ENCODE measurements at places on chromosomes 4 and X.

DNA sequence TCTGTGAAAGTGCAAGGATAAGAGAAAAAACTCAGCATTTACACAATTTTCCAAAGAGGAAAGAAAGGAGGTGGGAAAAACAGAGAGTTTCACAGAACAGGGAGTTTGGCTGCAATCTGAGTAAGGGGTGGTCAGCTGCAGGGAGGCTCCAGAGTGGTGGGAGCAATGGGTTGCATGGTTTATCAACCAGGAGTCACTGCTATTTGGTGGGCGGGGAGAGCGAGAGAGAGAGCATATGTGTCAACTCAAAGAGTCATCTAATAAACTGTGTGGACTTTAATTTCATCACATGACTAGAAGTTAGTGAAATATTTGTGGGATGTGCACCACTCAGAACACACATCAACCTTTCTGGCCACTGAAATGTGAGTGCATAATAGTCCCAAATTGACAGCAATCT lies 94.6 kb downstream of the FAM13A start:
- no peak for DNase-seq

DNA sequence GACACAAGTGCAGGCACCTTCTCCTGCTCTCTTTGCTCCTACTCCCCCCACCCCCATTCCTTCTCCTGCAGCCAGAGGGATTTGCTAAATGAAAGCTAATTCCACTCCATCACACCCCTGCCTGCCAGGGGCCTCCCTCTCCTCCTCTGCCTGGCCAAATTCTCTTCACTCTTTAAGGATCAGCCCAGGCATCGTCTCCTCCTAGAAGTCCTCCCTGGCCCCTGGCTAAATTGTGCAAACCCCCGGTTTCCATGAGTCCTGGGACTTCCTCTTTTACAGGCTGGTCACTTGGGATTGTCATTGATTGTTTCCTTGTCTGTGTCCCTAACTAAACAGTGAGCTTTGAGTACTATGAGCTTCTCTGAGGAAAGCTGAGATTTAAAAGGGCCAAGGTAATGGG lies 8.7 kb upstream of the ABLIM2 start:
- DNase-seq: no peak

GRCh38 chr4:75099321-75099720 lies 166.4 kb downstream of the PARM1 start:
- no peak for DNase-seq

DNA sequence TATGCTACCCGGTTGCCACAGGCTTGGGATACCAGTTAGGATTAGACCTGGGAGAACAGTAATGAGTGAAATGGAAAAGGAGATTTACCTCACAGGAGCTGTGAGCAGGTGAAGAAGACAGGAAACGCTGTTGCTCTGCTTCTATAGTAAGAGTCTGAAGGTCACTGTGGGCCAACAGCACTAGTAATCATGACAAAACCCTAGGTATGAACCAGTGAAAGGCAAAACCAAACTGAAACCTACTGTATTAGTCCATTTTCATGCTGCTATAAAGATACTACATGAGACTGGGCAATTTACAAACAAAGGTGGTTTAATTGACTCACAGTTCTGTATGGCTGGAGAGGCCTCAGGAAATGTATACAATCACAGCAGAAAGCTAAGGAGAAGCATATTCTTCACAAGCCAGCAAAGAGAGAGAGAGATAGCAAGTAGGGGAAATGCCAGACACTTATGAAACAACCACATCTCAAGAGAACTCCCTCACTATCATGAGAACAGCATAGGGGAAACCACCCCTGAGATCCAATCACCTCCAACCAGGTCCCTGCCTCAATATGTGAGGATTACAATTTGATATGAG lies 736.7 kb upstream of the INTU start:
- no peak for DNase-seq

DNA sequence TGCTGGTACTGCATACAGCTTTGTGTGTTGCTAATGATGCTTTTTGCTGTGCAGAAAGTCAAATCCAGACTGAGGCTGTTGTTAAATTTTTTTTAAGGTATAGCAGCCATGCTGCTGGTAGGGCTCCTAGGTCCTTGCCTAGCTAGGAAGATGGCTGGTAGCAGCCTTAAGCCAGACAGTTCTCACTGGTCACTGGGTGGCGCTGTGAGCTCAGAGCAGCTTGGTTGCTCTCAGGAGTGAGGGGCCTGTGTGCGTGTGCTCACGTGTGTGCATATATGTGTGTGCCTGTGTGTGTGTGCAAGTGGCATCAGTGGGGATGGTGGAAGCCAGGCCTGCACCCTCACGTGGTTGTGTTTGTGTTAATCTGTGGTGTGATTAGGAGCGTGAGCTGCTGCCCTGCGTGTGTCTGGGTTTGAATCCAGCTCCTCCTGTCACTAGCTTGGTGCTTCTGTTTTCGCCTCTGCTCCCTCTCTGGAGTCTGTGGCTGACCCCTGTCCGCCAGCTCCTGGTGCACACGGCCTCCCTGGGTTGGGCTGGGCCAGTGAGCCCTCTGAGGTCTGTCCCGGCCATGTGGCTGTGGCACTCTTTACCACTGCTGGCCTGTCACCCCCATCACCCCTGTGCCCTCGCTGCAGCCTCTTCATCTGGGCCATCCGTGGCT lies 46.1 kb downstream of the SORCS2 start:
- peak; percentile 31 for DNase-seq

GRCh38 chr4:113384600-113384999 lies 335.1 kb downstream of the ANK2 start:
- no peak for DNase-seq

- no peak for DNase-seq
Observed at GRCh38 chr4:143109376-143109775, 75.3 kb upstream of the USP38 start.

DNA sequence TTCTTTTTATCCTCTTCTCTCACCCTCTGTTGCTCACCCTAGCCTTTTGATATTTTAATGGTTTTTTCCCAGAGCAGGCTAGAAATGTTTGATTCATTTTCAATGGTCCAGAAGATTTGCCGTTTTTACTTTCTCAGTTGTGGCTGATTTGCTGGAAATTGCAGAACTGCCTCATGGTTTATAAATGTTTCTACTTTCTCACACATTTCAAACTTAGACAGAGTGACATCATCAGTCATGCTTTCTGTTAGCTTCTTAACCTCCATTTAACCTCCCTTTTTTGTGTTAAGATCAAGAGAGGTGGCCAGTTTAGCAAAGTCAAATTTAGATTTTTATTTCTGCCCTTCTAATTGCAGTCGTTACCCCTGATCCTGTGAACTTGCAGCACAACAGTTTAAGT lies 8.7 kb downstream of the RXFP1 start:
- DNase-seq: no peak

DNA sequence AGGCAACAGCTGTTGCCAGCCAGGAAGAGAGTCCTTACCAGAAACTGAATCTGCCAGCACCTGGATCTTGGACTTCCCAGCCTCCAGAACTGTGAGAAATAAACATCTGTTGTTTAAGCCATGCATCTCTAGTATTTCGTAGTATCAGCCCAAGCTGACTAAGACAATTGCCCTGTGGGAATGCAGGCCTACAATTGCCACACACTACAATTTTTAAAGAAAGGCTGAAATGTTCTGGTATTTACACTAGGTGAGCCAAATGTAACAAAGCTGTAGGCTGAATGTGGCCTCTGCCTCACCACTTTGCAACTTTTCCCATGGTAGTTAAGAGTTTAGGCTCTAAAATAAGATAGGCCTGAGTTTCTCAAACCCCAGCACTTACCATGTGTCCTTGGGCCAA lies 59.1 kb downstream of the SPATA18 start:
- no peak for DNase-seq

GRCh38 chr4:40099010-40099409 lies 42.4 kb downstream of the N4BP2 start:
- no peak for DNase-seq

- peak; percentile 62 for DNase-seq
Observed at GRCh38 chr4:3041192-3042142, 32.9 kb downstream of the HTT-AS start.

DNA sequence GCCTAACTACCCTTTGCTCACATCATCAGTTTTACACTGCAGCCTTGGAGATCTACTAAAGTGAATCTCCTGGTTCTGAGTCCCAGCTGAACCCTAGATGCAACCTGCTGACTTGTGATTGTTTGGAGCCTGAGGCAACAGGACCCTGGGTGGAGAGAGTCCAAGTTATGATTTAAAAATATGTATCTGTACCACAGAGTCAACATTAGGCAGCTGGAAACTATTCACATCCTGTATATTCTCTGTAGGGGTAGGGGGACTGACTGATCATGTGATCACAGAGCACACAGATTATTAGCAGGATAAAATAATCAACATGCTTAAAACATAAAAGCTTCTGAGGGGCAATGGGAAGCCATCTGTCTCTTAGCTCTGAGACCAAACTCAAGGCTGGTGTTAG lies 52.1 kb downstream of the CT47B1 start:
- DNase-seq: no peak

- no peak for DNase-seq
Observed at GRCh38 chr4:12239897-12240636, 811.4 kb upstream of the HS3ST1 start.

DNA sequence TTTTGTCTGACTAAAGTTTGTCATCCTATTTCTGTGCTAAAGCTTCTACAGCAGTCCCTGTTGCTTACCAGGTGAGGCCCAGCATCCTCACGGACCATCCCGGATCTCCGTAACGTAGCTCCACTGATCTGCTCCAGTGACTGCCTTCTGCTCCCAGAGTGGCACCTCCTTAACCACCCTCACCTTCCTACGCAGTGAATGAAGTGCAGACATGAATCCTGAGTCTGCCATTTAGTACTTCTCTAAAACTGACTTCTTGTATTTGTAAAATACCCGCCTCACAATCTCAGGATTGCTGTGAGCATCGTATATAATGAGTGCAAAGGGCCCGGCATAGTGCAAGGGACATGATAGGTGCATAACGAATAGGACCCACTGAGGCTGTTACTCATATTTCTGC lies 27.7 kb upstream of the ACSL1 start:
- DNase-seq: no peak

GRCh38 chr4:55866290-55866907 lies 13.0 kb downstream of the EXOC1 start:
- DNase-seq: no peak

GRCh38 chrX:136694431-136695087 lies 46.6 kb downstream of the CD40LG start:
- no peak for DNase-seq

DNA sequence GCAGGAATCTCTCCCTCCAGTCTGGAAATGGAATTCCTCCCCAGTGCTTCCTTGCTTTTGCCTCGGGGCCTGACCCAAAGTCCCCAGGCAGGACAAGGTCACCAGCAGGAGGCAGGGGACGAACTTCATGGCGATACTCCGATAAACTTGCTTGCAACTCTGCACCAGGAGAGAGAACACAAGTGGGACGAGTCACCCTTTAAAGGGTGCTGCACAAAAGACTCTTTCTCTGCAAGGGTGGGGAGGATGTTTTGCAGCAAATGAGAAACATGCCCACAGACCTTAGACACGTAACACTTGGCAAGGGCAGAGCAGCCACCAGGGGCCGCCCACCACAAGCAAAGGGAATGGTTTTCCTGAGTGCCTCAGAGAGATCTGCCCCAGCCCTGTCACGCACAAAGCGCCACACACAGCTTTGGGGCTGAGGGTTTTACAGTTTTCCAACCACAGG lies at the start of gene FGFBP2:
TSS of gene FGFBP2 (minus strand) at position 175 of the 451 bp plus-strand sequence. CDS start at position 129, 46 bp downstream.
- DNase-seq: peak; percentile 76
